ENCODE measurements at places on chromosomes 5 and 9. TPM values are rescaled to one million over a fixed set of nuclear protein-coding genes. Genes with fewer than 3 reads are reported as not detected.

The ZNF300 gene
- 7.1 TPM for total RNA-seq

The FAM221B gene
- total RNA-seq, result not detected

The SCGB3A2 gene
- total RNA-seq, result 0.47 TPM

The CDKN2B-AS1 gene
- total RNA-seq, result not detected

GRCh38 chr5:155886311-155887031 is 440.5 kb upstream of the SGCD start:
- no peak for DNase-seq

DNA sequence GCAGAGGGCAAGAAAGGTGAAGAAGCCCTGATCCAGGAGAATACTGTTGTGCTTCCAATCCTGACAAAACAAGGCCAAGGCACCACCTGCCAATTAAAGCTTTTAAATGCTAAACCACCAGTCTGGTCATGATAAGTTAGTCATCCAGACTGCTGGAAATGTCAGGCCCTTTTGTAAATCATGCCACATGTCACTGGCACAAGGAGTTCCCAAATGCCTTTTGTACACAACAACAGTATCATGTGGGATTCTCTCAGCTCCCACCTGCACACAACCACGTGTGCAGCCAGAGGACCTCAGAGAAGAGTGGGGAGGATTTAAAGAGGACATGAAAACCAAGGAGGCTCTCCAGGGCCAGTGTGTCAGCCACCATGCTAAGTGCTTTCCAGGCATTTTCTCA is 99.3 kb downstream of the CDK5RAP2 start:
- DNase-seq, result no peak

- no peak for DNase-seq
Measured at GRCh38 chr5:168612123-168612522, 33.0 kb upstream of the PANK3 start.

DNA sequence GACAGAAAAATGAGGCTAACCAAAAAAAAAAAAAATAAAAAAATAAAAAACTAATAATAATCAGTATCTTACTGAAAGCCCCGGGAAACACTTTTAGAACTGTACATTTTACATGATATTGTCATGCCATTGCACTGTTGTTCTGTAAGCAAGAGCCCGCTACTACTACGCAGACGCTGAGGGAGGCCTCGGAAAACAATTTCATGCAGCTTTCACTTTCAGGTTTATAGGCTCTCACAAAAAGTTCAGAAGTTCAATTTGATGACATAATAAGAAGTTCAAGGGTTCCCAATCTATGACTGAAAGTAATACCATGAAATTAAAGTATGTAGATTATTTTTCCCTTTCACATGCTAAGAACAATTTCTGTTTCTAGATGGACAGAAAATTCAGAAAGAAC is 318.3 kb upstream of the ITGA1 start:
- no peak for DNase-seq

DNA sequence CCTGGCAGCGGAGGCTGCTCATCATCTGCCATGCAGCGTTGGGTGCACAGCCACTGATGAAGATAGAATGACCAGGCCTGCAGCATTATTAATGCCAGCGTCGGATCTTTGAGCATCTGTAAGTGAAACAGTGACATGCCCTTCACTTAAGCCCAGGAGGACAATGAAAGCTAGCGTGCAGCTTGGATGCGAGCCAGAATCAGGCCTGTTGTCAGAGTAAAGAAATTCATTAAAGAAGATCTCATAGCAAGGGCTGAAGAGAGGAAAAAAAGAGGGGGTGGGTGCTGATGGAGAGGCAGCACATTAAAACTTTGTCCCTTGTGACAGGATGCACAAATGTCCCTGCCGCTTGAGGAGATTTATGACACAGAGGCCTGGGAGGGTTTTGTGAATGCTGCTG is 186.1 kb upstream of the MAST4 start:
- no peak for DNase-seq

- no peak for DNase-seq
Measured at GRCh38 chr5:86880344-86880743, 262.6 kb downstream of the COX7C start.

DNA sequence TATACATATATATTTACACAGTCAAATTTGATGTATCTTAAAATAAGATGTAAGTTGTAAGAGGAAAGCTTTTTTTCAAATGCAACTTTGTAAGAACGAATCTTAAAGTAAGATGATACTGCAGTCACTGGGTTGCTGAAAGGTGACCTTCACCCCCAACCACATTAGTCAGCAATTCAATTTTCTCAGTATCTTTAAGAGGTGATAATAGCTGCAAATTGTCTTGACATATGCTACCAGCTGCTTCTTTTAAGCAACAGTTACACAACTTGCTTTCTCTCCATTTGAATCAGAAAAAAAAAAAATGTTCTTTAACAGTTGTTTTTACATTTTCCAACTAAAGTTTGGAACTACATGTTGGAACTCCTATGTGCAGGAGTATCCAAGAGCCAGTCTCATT is 246.6 kb upstream of the CCNG1 start:
- no peak for DNase-seq

DNA sequence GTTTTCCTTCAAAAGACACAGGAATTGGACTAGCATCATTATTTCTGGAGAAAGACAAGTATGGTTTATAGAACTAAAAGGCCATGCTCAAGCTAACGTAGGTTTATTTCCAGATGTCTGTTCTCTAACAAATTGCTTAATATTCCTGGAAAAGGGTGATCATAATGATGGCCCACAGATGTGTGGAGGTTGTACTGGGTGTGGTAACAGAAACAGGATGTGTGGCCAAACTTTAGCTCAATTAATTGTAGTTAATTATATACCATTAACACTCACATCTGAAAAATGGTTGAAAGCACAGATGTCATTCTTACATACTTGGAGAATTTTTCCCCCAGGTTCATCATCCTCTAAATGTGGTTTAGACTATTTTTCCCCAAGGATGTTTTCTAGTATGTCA is 292.7 kb upstream of the RASA1 start:
- no peak for DNase-seq

DNA sequence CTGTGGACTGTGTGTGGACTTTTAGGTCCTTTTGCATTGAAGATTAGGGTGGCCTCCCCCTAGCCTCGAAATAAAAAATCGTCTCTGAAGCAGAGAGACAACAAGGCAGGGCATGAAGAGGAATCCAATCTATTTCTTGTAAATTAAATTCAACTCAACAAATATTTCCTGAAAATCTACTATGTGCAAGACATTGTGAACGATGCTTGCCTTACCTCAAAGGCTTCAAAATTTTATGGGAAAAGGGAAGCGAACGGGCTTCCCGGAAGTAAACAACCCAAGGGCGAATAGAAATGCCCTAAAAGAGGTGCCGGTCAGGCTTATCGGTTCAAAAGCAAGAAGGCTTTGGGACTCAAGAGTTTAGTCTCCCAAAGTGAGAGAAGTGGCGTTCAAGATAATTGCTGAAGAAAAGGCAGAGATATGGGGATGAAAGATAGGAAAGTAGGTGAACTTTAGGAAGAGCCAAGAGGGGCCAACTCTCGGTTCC is 525 bp downstream of the KIF24 start:
- no peak for DNase-seq

Data from ovary (tissue), 10 donors.